ENCODE measurements at places on chromosomes 1 and 21.

GRCh38 chr1:15370268-15370667 is 39.4 kb upstream of the EFHD2 start:
- no peak for DNase-seq

GRCh38 chr1:91707114-91707889 is 178.6 kb downstream of the TGFBR3 start:
- DNase-seq = no peak

GRCh38 chr1:232176222-232176621 is 453.7 kb downstream of the SIPA1L2 start:
- no peak for DNase-seq

- DNase-seq = no peak
Measured at GRCh38 chr1:117260761-117261423, 50.2 kb upstream of the VTCN1 start.

- DNase-seq = no peak
Measured at GRCh38 chr1:228417483-228418203, 982 bp upstream of the TRIM17 start.

- DNase-seq = no peak
Measured at GRCh38 chr1:46496505-46496904, 6.9 kb downstream of the DMBX1 start.

DNA sequence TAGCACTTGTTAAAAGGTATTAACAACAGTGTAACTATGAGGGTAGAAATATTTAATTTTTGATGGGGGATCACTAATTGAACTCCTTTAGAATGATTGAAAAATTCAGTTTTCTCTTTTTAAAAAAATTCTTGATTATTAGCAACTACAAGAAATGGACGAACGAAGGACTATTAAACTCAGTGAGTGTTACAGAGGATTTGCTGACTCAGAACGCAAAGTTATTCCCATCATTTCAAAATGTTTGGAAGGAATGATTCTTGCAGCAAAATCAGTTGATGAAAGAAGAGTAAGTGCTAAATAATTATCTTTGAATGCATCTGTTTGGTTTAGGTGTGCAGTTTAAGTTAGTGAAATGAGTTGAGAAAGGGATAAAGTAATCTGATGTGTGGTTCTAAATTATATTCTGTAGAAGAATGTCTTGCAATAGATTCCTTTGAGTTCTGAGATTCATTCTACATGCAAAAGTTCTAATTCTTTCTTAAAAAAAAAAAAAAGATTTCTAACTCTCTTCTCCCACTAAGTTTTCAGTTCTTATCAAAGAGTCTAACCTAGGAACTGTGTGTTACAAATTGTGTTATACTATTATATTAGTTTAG is 85.0 kb downstream of the FNBP1L start:
- no peak for DNase-seq

DNA sequence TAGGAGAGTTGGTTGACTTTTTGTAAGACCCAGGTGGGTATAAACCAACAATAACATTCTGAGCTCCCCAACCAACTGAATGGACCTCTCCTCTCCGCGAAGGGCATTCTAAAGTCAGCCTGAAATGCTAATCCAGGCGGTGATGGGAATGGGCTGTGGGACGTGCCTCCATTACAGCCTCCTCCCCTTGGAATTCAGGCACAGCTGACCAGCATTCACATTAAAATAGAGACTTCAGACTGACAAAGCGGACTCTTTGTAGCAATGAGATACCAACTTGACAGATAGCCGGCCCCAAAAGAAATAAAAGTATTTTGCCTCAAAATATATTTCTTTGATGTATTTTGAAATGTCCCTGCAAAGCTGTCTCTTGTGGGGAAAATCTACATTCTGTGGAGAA is 101.7 kb downstream of the KIF26B start:
- DNase-seq = no peak

DNA sequence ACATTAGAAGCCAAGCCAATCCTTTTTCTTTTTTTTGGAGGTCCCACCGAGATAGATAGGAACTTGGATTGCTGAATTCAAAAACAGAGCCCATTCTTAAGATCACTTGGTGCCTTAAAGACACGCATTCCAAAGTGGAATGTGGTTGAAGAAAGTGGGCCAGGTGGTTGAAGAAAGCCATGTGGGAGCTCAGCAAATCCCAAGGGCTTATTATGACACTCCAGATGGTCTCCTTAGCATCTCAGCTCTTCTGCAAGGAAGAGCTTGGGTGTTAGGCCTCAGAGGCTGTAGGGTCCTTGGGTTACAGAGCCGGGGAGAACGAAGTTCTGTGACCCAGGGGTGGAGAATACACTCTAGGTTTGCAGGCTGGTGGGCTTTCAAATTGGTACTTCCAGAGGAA is 13.5 kb downstream of the TOR3A start:
- no peak for DNase-seq

GRCh38 chr1:156052862-156053767 is 483 bp downstream of the UBQLN4 start:
- peak; percentile 39 for DNase-seq

DNA sequence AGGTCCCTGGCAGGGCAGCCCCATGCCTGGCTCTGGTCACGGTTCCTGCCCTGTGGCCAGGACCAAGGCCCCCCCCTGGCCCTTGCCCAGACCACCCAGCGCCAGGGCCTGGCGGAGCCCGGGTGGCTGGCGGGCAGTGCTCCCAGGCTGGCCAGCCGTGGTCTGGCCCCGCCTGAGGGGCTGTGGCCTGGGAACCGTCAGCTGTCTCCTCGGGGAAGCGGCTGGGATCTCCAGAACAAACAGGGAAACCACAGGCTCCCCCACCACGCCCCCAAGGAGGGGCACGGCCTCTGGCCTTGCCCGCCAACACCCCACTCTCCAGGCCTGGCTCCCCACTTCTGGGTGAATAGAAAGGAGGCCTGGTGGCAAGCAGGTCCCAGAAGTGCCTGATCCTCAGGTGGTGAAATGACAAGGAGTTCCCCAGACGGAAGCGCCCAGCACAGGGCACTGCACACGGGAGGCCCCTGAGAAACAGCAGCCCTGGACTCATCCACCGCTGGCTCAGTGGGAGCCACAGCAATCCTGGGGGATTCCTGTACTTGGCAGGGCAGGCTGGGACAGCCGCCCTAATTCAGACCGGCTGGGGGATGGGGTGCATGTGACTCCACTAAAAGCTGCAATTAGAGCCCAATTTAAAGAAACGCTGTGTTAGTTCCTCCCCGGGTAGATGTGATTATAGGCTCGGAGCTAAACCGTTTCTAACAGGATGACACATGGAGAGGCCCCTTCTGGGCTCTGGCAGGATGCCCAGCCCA is 78.9 kb downstream of the RAP1GAP start:
- no peak for DNase-seq

DNA sequence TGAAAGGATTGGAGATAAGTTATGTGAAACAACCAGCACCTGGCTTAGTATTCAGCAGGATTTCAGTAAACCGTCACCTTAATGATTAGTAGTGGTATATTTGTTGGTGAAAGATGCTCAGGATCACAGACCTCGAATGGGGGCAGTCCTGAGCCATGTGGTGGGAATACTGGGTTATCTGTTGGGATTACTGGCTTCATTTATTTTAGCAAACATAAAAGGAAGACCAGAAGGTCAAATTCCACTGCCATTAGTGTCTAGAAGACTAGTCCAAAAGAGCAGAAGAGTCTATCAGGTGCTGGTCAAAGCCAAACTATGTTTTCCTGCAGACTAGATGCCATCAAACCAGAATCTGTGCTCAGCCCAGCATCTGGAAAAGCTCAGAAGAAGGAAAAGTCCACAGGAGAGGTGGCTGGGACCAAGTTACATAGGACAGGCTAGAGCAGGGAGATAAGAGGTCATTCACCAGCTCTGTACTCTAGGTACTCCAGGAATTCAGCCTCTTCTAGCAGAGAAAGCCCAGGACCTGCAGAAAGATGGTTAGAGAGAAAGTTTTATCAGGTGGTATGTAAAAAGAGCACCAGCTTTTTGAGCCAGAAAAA is 343.4 kb downstream of the PLPP3 start:
- no peak for DNase-seq

DNA sequence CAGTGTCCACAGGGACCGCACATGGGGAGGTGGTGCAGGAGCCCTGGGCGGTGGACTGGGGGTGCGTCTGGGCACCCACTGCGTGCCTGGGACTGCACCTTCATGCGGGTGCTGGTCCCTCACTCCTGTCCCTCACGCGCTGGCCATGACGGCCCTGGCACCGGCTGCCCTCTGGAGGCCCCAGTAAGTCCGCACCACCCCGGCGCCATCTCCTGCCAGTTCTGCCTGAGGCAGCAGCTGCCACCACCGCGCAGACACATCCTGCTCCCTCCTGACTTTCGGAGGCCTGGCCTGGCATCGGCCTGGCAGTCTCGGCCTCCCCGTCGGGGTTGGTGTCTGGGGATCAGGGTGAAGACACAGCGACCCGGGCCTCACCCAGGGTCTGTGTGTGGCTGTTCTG is 64.8 kb downstream of the MORN1 start:
- no peak for DNase-seq

DNA sequence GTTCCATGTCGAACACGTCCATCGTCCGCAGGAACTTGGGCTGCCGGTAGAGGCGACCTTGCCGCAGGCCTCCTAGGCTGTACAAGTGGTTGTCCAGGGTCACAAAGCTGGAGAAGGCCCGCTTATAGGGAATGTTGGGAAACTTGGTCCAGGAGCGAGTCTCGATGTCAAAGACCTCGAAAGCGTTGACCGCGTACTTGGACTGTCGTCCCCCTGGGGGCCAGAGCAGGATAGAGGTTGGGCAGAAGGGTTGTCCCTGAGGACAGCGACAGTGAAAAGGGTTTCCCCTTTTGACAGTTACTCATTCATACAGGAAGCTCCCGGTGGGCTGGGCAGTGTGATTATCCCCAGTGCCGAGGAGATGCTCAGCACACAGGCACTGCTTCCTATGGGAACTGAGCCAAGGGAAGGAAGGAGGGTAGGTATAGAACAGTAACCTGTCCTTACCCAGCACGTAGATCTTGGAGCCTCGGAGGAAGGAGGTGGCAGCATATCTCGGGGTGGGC is 17.5 kb downstream of the KLHDC8A start:
- no peak for DNase-seq

GRCh38 chr1:99456536-99456935 is 189.4 kb upstream of the PALMD start:
- DNase-seq = no peak

- no peak for DNase-seq
Measured at GRCh38 chr1:227776331-227776771, 39.1 kb upstream of the PRSS38 start.

- DNase-seq = no peak
Measured at GRCh38 chr1:62746809-62747138, 37.2 kb upstream of the ATG4C start.

GRCh38 chr1:234400773-234401172 is 27.5 kb downstream of the COA6 start:
- no peak for DNase-seq

- DNase-seq = no peak
Measured at GRCh38 chr1:180402001-180402400, 100.4 kb downstream of the ACBD6 start.

GRCh38 chr1:171112119-171112518 is 21.4 kb downstream of the FMO3 start:
- DNase-seq = no peak

- DNase-seq = no peak
Measured at GRCh38 chr21:26282058-26282457, 111.5 kb upstream of the APP start.

DNA sequence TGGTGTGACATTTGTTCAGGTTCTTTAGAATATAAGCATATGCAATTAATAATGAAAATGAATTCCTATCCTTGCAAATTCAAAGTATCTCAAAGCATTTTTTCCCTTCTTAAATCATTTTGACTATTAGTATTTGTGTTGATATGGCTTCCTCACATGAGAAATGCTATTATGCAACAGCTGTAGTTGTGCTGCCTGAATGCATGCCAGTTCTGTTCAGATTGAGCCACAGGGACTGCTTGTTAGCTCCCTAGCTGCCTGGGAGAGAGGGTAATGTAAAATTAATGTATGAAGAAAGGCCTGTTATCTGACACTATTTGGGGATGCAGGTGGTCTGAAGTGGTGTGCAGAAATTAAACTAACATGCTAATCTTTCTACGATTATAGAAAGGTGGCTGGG is 45.5 kb downstream of the CACHD1 start:
- DNase-seq = no peak

DNA sequence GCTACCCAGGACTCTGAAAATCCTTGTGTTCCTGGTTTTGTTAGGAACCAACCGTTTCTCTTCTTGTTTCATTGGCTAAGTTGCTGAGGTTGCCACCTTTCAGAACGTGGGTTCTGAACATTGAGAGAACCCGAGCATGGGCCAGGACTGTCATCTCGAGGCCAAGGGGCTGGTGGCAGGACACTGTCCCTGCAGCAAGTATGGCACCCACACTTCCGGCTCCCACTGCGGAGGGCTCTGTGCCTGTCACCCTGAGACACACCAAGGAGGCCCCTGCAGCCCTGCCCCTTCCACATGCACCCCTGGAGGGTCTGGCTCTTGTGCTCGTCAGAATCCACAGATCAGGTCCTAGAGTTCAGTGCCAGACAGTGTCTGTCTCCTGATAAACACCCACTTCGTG is 39.1 kb upstream of the LRRC3 start:
- DNase-seq = no peak

DNA sequence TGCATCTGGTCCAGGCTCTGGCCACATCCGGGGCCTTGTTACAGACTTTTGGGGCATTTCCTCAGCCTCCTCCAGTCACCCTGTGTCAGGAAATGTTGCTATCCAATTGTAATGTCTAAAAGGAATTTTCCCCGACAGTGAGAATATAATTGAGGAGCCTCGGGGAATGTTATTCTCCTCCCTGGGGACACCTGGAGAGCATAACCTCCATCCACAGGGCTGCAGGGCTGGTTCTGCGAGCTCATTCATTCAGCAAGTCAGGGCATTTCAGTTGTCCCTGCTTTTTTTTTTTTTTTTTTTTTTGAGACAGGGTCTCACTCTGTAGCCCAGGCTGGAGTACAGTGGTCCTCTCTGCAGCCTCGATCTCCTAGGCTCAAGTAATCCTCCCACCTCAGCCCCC is 72.6 kb downstream of the MDM4 start:
- no peak for DNase-seq

Measured in activated naive CD4-positive, alpha-beta T cell (primary cell).